ENCODE measurements at places on chromosomes 2 and 18.

GRCh38 chr2:143264851-143265250 lies 135.6 kb downstream of the ARHGAP15 start:
- no peak for DNase-seq

DNA sequence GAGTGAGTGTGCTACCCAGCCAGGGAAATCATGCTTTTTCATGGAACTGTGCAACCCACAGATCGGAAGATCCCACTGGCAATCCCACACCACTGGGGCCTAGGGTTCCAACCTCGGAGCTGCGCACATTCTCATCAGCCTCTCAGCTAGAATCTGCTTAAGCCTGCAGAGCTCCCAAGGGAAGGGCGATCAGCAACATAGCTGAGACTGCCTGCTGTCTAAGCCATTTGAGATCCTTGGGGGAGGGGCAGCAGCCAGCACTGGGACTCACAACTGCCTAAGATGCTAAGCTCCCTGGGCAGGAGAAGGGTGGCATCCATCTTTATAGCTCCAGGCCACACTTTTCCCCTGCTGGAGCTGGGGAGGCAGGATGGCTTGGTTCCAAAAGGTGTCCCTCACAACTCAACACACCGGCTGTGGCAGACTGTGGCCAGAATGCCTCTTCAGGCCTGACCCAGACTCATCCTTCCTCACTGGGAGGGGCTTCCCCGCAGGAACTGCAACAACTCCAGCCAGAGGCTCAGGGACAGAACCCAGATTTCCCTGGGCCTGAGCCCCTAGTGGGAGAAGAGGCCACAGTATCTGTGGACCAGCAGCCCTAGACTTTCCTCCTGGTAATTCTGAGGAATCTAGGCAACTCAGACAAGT lies 1133.3 kb upstream of the PIK3C3 start:
- DNase-seq: no peak

DNA sequence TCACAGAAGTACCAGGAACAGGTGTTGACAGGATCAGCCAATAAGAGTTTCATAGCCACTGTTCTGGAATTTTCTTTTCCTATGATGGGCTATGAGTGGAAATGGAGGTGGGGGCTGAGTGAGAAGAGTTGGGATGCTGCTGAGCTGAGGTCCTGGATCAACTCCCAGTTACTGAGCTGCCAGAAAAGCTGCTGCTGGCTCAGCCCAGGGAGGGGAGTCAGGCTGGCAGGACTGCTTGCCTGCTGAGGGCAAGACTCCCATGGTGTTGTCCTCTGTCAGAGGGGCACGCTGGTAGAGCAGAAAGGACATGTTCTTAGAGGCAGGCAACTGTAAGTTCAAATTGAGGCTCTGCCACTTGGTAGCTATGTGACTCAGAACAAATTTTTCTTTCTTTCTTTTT lies 11.8 kb downstream of the TPGS2 start:
- DNase-seq: no peak

GRCh38 chr2:67329951-67330350 lies 67.2 kb upstream of the ETAA1 start:
- no peak for DNase-seq

- DNase-seq: no peak
Observed at GRCh38 chr2:95315801-95316411, 18.8 kb downstream of the KCNIP3 start.

GRCh38 chr2:201357221-201357620 lies at the start of gene FLACC1:
FLACC1 (minus strand) TSS chr2:201357345; CDS start chr2:201351404, 5,941 bp downstream.
- no peak for DNase-seq

DNA sequence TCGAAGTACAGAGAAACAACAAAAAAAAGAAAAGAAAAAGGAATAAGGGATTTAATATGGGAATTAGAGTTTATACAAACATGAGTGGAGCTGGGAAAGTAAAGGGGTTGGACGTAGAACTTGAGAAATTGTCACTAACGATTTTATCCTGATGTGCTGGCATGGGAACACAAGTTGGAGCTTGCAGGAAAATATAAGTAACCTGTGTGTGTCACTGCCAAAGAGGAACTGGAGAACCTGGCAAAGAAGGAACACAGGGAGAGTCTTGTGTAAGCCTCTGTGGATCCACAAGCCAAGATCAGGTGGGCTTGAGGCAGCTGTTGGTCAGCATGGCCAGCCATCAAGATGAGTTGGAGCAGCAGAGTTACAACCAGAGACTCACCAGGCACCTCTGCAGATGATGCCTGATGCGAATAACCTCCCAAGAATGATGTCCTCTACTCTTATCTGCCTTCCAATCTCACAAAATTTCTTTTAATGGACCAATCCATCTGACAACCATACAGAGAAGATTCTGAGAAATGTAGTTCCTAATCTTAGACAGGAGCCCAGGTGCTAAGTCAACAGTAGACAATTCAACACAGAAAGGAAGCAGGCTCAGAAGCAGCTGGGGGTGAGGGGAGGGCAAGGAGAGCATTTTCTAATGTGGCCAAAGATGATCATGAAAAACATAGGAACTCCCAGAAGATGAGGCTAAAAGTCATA lies 77.0 kb upstream of the SPOPL start:
- DNase-seq: no peak

DNA sequence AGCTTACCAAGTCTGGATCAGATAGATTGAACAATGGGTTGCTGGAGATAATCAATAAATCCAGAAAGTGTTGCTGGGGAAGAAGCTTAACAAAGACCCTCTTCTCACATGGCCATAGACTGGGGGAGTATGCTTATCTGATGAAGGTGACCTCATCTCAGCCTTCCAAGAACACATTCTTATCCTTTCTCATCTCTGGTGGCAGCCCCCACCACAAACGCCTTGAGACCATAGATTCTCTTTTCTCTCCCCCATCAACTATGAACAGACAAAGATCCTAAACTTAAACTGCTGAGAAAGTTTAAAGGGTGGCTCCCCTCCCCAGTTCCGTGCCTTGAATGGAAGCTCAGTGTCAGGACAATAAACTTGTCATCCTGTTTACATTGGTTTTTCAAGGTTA lies 428.7 kb upstream of the TRIB2 start:
- DNase-seq: no peak

DNA sequence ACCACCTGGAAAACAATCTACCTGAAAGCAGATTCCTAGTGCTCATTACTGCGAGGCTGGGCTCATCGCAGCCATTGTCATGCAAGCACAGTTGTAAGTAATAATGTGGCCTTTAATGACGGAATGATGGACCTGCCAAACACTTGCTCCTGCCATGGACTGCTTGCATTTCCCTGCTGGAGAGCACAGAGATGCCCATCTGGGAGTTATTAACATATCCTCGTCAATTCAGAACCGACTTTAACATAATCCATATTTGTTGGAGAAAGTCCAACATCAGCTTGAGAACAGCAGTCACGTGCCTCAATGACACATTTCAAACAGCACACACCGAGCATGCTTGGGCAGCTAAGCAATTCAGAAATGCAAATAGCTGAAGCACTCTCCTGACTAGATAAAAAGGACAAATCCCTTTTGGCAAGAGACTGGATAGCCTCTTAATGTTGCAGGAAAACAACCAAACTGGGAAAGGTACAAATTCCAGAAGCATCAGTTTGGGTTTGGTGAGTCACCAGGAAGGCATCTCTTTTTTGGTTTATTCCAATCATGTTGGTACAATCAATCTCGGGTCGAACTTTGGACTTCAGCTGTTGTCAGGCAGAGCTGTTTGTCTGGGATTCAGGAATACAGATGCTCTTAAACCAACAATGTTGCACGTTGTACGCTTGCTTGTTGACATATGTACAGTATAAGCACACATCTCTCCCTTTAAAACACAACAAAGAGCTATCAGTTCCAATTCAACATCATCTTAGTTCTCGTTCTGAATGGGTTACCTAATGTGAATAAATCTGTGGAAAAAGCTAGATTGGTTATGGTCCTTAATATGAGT lies 395.8 kb downstream of the LNPK start:
- no peak for DNase-seq

- no peak for DNase-seq
Observed at GRCh38 chr2:234293973-234294372, 202.9 kb downstream of the ARL4C start.

GRCh38 chr2:136750065-136750464 lies 15.3 kb upstream of the THSD7B start:
- no peak for DNase-seq

GRCh38 chr2:151973013-151973900 lies 125.6 kb downstream of the CACNB4 start:
- DNase-seq: no peak

DNA sequence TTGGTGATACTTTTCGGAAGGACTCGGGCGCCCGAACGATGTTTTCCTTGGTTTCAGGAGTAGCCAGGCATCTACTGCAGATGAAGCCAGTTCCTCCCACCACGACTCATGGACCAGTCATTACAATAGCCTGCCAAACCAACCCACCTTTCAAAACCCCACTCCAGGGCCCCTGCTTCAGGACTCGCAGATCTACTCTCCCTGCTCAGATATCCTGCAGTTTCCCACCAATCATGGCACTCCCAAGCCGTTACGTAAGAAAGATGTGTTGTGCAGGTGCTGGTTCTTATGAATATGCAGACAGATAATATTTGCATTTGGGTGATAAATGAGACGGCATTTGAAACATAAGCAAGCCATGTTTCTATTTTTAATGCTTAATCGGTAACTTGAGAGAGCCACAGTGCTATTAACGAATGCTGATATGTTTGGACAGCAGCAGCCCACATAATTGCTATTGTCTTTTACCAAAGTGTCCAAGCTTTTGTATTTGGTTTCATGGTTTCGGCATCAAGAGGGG lies 3.5 kb upstream of the CYS1 start:
- DNase-seq: no peak

- DNase-seq: no peak
Observed at GRCh38 chr2:181152226-181152625, 171.8 kb downstream of the UBE2E3 start.

- DNase-seq: no peak
Observed at GRCh38 chr2:111155610-111156009, 34.9 kb downstream of the BCL2L11 start.

- DNase-seq: no peak
Observed at GRCh38 chr2:217707131-217707611, 295.6 kb downstream of the TNS1 start.

- no peak for DNase-seq
Observed at GRCh38 chr2:8096484-8096883, 585.4 kb upstream of the ID2 start.

- DNase-seq: no peak
Observed at GRCh38 chr2:54904836-54905235, 145.4 kb downstream of the RTN4 start.

DNA sequence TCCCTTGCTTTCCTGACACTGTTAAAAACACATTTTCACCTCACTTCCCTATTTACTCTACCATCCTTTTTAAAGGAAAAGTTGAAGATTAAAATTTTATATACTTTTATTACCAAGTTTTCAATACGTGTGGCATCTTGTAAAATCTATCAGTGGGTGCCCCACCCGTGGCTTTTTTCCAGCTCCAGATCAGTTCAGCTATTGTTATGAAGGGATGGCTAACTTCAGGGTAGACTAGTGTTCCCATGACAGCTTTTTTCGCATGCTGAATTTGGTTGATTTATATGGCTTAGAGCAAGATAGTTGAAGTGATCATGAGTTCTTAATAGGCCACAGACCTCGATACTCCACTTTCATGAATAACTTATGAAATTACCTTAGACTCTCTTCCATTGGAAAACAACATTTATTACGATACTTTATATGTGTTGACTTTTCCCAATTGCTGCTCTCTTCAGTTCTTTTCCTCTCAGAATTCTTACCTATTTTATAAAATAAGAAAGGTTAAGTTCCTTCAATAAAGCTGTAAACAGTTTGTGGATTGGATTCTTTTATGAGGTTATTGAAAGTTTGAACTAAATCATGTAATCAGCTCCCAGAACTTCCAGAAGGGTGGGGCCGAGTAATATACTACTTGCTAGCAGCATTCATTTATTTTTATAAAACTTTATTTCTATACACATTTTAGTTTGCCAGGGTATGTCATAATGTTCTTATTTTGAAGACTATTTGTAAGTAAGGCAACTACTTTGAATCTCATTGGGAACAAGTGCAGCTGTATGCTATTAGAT lies 680.9 kb downstream of the SATB2 start:
- no peak for DNase-seq

GRCh38 chr2:235493402-235493774 lies 455 bp upstream of the AGAP1 start:
- no peak for DNase-seq

- DNase-seq: no peak
Observed at GRCh38 chr2:227404585-227405271, 17.0 kb upstream of the SCYGR1 start.

DNA sequence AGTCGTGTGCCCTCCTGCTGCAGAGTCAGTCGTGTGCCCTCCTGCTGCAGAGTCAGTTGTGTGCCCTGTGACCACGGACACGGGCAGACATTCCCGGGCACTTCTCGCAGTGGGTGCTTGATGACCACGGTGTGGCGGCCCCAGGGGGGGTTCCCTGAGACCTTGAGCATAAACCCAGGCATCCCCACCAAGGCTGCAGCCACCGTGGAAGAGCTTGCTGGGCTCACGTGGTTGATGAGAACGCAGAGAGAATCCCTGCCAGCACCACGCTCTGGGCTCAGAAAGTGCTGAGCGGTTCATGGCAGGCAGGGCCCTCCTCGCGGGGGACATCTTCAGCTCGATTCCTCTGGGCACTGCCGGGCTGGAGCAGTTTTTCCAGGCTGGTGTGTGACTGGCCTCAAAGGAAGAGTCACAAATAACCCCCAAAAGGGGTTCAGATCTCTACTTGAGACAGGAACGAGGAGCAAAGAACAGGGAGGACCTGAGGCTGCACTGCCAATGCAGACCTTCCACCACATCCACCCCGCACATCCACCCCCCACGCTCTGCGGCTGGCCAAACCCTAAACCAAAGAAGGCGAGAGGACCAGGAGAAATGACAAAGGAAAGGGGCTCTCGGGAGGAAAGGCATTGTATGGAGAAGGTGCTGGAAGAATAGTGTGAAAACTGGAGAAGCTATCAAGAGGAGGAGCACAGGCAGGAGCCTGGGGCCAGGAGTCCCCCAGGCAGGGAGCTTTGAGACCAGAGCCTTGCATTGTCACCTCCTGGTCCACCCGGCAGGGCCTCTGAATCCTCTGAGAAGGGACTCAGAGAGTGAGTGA lies 8.4 kb upstream of the PER2 start:
- DNase-seq: no peak

DNA sequence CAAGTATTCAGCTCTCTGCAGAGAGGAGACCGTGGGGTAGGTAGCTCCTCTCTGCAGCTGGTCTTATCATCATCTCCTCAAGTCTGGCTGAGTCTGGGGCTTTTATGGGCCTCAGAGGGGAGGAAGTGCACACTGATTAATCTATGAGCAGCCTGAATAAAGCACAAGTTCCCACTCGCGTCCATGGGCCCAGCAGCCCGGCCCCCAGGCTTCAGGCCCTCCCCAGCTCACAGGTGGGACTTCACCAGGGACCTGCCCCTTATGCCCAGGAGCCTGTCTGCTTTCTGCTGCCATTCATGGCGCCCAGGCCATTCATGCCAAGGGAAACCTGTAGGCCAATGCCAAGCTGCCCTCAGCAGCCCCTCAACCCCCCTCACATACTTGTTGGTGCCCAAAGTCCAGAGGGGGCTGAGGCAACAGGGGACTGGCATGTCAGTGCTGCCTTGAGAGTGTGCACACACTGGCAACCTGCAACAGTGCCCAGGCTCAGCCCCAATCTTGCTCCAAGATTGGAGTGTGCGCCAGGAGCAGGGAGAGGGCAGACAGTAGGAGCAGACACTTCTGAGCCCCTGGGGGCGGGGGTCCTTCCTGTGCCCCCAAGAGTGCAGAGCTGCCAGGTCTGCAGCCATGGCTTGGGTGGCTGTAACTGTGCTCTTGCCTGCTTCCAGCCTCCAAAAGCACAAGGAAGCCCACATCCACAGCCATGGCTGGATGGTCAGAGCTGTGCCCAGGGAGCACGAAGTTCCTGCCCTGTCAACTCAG lies 375.6 kb upstream of the VWC2L start:
- DNase-seq: no peak
